Frontal cortex (tissue), 4 donors: ENCODE measurements at places on chromosomes 11 and 22.

DNA sequence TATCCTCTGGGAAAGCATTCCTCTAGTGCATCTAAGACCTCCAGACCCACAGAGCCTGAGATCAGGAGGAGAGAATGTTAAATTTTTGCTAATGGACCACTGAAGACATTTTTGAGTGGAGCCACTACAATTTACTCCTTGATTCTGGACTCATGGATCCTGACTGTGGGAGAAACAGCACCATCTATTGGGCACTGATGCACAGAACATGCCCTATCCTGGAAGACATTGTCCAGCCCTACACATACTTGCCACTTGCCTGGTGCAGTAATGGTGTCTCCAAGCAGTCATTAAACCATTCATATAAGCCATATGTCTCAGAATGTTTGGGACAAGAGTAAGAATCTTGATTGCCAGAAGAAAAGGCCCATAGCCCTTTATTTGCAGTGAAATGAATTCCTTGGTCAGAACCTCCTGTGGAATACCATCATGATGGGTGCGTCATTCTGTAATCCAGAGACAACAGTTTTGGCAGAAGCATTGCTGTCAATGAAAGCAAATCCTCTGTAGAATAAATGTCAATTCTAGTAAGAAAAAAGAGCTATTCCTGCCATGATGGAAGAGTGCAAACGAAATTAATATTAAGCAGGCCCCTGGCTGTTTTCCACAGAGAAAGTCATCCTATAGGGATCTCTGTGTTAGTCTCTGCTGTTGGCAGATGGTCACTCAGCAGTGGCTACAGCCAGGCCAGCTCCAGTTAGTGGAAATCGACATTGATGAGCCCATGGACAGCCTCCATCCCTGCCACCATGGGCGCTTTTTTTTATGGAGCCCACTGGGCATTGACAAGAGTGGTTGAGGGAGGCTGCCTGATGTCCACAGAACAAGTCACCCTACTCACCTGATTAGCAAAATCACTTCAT is 43.5 kb downstream of the GGTLC2 start:
- peak; percentile 43 for DNase-seq

DNA sequence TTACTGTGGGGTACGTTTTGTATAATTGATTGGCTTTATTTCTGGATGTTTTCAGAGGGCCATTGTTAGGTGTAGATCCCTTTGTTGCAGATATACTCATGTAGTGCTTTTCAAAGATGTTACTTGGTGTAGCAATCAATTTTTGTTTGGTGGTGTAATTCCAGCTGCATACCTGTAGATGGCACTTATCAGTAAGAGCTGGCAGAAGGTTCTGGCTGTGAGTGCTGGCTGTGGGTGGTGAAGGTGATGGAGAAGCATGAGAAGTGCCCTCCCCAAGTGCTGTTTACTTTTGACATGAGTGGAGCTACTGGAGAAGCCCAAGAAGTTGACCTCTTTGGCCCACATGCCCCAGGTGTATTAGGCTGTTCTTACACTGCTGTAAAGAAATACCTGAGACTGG is 1074.9 kb downstream of the FAM181B start:
- DNase-seq = no peak

DNA sequence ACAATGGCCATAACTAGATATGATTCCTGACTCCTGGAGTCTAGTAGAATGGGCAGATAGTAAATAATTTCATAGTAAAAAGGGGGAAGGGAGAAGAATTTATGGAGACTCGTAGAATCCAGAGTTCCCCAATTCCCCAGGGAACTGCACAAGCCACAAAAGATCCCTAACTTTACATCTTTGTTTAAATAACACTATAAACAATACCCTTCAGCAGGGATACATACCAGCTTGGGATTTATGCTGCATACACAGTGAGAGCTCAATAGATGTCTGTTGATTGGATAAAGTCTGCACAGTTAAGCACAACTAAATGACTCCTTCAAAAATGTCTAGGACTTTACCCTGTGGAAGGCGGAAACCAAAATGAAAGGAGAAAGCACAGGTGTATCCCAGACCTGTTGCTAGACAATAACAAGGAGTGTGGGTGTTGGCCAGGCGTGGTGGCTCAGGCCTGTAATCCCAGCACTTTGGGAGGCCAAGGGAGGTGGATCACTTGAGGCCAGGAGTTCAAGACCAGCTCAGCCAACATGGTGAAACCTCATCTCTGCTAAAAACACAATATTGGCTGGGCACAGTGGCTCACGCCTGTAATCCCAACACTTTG is 6.8 kb downstream of the SLC35F2 start:
- no peak for DNase-seq

GRCh38 chr11:96204721-96205459 is 138.1 kb downstream of the MAML2 start:
- no peak for DNase-seq

GRCh38 chr22:38415561-38416321 is 39.3 kb downstream of the KCNJ4 start:
- peak; percentile 45 for DNase-seq

GRCh38 chr11:77644887-77645286 is 7.3 kb upstream of the CLNS1A start:
- DNase-seq = no peak

DNA sequence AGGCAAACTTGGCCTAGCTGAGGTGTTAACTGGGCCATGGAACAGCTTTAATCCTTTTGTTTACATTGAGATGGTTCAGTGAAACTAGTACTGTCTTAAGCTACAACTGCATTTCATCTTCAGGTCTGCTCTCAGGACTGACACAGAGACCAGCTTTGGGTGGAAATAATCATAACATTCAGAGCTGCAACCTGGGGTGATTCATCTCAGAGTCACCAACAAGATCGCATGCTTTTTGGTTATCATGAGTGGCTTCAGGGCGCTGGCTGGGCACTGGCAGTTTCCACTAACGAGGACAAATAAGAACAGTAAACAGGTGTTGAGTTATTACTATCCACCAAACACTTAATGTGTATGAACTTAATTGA is 60.9 kb upstream of the PAX6 start:
- no peak for DNase-seq

- DNase-seq = no peak
Measured at GRCh38 chr22:38414009-38414395, 41.0 kb downstream of the KCNJ4 start.

- no peak for DNase-seq
Measured at GRCh38 chr11:23606191-23606590, 745.9 kb upstream of the CCDC179 start.

GRCh38 chr22:39275814-39276439 is 31.1 kb upstream of the PDGFB start:
- DNase-seq = no peak

GRCh38 chr11:124863137-124863825 is 2.0 kb upstream of the ROBO3 start:
- DNase-seq = no peak

GRCh38 chr22:20010307-20011122 is 6.1 kb downstream of the ARVCF start:
- no peak for DNase-seq

DNA sequence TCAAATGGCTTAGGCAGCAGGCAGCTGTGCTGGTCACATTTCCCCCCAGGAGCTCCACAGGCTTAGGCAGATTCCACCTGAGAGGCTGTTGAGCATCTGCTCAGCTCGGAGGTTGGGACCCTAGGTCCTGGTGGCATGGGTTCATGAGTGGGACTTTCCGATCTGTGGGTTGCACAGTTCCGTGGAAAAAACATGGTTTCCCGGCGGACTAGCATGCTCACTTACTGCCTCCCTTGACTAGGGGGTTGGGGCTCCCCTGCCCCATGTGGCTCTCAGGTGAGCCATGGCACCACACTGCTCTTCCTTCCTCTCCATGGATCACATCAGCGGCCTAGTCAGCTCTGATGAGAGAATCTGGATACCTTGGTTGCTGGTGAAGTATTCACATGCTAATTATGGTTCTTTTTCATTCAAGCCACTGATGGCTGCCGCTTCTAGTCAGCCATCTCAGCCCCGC is 685.1 kb downstream of the METTL15 start:
- no peak for DNase-seq

- no peak for DNase-seq
Measured at GRCh38 chr11:66467756-66468155, 1.1 kb downstream of the PELI3 start.

- no peak for DNase-seq
Measured at GRCh38 chr11:41289408-41289807, 170.0 kb downstream of the LRRC4C start.

DNA sequence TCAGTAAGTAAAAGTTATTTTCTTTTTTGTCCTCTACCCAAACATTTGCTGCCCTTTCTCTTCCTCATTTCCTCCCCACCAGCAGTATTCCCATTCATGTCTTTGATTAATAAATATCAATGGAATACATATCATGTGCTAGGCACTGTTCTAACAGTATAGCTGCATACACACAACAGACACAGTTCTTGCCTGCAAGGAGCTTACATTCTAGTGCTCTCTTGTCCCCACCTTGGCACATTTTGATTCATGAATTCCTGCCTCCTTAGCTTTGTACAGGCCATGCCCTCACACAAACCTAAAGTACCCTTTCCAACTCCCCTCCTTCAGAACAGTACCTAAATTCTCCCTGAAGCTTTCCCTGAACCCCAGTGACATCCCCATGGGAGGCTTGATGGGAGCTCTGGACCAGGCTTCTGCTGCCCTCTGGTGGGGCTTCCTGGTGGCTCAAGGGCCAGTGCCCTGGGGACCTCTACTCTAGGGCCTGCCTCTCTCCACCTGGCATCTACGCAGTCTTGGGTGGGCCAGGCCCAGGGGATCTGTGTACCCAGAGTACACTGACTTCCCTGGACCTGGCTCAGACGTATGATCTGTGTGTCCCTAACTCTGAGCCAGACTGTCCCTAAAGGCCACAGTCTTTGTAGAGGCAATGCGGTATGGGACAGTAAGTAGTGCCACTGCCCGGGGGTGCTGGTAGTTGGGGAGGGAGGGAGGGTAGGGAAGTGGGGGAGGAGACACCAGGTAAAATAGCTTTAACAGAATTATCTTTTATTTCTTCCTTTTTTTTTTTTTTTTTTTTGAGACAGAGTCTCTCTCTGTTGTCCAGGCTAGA is 14.1 kb downstream of the RPS13 start:
- peak; percentile 35 for DNase-seq

DNA sequence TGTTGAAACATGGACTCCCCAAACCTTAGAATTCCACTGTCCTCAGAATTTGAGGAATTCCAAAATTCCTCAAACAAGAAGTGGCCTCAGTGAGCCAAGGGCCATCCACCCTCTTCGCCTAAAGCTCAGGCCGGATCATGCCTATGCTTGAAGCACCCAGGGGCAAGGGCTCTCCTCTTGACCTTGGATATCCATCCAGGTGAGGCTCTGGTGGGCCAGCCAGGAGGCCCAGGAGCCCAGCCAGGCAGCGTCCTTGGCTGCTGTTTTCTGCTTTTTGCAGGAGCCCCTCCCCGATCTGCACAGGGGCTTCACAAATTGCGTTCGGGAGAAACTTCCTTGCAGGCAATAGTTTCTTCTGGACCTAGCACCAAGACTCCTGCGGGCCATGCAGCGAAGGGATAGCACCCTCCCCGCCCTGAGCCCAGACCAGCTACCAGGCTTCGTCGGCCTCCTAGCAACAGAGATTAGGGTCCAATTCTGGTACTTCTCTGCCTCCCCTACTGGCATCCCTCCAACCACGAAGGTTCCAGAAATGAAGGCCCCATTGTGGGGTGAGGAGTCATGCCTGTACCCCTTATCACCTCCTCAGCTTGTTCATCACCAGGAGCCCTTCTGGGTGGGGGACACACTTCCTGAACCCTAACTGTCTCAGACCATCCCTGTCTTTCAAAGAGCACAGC is 2.0 kb downstream of the PHLDA2 start:
- peak; percentile 16 for DNase-seq

- DNase-seq = no peak
Measured at GRCh38 chr11:115741376-115742107, 237.3 kb upstream of the CADM1 start.

DNA sequence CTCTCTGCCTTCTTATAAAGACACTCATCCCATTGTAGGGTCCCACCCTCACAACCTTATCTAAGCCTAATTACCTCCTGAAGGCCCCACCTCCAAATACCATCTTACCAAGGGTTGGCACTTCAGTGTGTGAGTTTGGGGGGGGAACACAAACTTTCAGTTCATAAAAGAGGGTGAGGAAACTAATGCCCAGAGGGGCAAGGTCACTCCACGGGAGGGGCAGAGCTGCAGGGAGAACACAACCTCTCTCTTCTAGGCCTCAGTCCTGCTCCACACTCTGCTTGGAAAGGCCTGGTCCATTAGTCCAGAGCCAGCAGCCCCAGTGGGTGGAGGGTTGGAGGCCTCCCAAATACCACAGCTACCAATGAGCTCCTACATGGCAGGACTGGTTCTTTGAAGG is 2.7 kb upstream of the BATF2 start:
- DNase-seq = no peak

DNA sequence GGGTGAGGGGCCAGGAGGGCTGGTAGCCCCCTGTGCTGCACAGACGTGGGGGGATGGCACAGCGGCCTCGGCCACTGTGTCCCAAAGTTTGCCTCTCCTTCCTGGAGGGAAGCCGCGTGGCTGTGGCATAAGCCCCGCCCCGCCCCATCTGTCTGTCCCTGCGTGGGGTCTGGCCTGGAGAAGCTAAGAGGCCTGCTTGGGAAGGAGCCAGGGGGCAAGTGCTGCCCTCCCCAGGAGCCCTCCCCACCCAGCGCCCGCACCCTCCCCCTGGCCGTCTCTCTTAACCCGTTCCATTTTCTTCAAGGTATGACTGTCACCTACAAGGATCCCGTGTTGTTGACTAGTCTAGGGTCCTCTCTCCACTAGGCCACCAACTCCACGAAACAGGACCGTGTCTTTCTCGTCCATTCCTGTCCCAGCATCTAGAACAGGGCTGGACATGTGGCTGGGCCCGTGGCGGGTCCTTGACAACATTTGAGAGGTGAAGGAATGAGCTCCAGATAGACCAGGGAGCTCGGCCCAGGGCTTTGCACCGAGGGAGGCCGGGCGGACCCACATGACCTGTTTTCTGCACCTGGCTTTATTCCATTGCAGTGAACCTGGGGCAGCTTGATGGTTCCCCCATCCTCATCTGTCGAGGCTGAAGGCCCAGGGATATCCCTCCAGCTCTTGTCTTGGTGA is 428.0 kb downstream of the TBC1D22A start:
- DNase-seq = no peak

DNA sequence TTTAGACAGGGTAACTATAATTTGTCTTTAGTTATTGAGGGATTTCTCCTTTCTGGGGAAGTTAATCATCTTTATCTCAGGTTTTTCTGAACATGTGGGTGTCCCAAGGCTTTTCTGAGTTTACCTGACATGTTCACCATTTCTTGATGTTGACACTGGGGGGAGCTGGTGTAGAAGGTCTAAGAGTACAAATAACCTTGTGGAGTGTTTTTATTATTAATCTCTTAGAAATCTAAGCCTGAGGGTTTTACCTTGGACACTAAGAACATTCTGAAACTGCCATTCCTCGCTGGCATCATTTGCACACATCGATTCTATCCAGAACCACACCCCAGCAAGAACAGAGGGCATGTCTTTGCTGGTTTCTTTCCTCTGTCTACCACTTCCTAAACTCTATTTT is 15.6 kb upstream of the C11orf91 start:
- no peak for DNase-seq

DNA sequence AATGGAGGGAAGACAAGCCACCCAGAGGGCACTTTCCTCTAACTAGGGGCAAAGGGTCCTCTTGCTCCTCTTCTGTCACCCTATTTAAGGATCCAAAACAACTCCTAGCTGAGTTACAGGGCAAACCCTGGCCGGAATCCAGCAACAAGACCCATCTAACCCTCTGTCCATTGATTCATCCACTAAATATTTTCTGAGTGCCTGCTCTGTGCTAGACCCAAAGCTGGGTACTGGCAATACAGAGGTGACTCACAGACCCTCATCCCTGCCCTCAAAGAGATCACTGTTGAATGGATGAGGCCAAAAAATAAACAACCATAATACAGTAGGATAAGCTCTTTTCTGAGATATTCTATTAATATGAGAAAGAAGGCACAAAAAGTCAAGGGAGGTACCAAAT is 4.3 kb upstream of the GALNT18 start:
- DNase-seq = no peak

- no peak for DNase-seq
Measured at GRCh38 chr11:12854829-12855228, 154.3 kb upstream of the RASSF10 start.
